ENCODE measurements at places on chromosomes 13 and 19. TPM values are rescaled to one million over a fixed set of nuclear protein-coding genes. Genes with fewer than 3 reads are reported as not detected.

The IER2 gene
- 80.0 TPM for total RNA-seq

The ZIC2 gene
- total RNA-seq, result not detected

The SYT3 gene
- 1.2 TPM for total RNA-seq

DNA sequence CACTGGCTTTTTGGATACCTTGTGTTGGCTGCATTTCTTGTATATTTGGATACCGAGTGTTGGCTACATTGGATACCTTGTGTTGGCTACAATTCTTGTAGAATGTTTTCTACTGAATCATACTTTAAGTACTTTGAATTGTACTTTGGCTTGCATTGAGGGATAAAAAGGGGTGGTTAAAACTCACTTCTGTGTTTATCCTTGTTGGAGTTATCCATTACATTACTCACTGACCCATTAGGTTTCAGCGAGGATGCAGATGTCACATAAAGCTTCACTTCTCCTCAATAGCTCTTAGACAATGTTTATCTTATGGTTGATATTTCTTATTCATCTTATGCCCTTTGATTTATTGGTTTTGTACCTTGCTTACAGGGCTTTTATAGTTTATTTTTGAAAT lies 43.1 kb downstream of the PDS5B start:
- H3K36me3 ChIP-seq, result no peaks in the 10 kb centered on the region
- H3K4me3 ChIP-seq, result no peak overlapping the region
- DNase-seq, result no peak
- H3K27ac ChIP-seq, result no peak overlapping the region
- H3K4me1 ChIP-seq, result no peaks in the 10 kb centered on the region

DNA sequence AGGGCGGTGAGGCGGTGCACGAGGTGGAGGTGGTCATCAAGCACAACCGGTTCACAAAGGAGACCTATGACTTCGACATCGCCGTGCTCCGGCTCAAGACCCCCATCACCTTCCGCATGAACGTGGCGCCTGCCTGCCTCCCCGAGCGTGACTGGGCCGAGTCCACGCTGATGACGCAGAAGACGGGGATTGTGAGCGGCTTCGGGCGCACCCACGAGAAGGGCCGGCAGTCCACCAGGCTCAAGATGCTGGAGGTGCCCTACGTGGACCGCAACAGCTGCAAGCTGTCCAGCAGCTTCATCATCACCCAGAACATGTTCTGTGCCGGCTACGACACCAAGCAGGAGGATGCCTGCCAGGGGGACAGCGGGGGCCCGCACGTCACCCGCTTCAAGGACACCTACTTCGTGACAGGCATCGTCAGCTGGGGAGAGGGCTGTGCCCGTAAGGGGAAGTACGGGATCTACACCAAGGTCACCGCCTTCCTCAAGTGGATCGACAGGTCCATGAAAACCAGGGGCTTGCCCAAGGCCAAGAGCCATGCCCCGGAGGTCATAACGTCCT lies 9.4 kb upstream of the PROZ start:
- H3K4me3 ChIP-seq, result no peak overlapping the region
- H3K27me3 ChIP-seq, result no peaks in the 10 kb centered on the region
- H3K4me1 ChIP-seq, result peaks cover 17% of the 10 kb centered on the region
- H3K36me3 ChIP-seq, result no peaks in the 10 kb centered on the region

- no peaks in the 10 kb centered on the region for H3K27me3 ChIP-seq
- no peaks in the 10 kb centered on the region for H3K4me1 ChIP-seq
- H3K36me3 ChIP-seq, result no peaks in the 10 kb centered on the region
- H3K27ac ChIP-seq, result no peak overlapping the region
These were observed 146.5 kb downstream of the PCCA start for GRCh38 chr13:100235311-100235901.

GRCh38 chr19:49328741-49329140 lies 3.8 kb upstream of the SLC6A16 start:
- no peaks in the 10 kb centered on the region for H3K36me3 ChIP-seq
- H3K27ac ChIP-seq, result no peak overlapping the region
- no peaks in the 10 kb centered on the region for H3K27me3 ChIP-seq
- DNase-seq, result no peak
- no peak overlapping the region for H3K4me3 ChIP-seq

GRCh38 chr13:68145852-68146251 lies 915.7 kb upstream of the PCDH9 start:
- no peaks in the 10 kb centered on the region for H3K4me1 ChIP-seq
- no peak for DNase-seq
- H3K27me3 ChIP-seq, result no peaks in the 10 kb centered on the region
- no peak overlapping the region for H3K4me3 ChIP-seq

DNA sequence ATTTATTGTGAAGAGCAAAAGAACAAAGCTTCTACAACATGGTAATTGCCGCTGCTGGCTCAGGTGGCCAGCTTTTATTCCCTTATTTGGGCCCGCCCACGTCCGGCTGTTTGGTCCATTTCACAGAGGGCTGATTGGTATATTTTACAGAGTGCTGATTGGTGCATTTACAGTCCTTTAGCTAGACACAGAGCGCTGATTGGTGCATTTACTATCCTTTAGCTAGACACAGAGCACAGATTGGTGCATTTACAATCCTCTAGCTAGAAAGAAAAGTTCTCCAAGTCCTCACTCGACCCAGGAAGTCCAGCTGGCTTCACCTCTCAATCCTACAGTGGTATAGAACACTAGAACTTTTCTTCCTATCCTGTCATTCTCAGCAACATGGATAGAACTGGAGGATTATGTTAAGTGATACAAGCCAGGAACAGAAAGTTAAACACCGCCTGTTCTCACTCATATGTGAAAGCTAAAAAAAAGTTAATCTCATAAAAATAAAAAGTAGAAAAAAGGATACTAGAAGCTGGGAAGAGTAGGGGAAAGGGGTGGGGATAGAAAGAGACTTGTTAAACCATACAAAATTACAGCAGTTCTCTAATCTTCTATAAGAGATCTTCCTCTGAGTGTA lies 33.6 kb upstream of the FARP1 start:
- no peaks in the 10 kb centered on the region for H3K27me3 ChIP-seq
- DNase-seq, result no peak
- H3K27ac ChIP-seq, result no peak overlapping the region
- H3K36me3 ChIP-seq, result no peaks in the 10 kb centered on the region
- no peaks in the 10 kb centered on the region for H3K4me1 ChIP-seq

GRCh38 chr13:95754069-95754468 lies 77.1 kb downstream of the DNAJC3 start:
- no peak overlapping the region for H3K4me3 ChIP-seq
- peaks cover 5% of the 10 kb centered on the region for H3K36me3 ChIP-seq
- H3K27me3 ChIP-seq, result no peaks in the 10 kb centered on the region
- no peak overlapping the region for H3K27ac ChIP-seq

DNA sequence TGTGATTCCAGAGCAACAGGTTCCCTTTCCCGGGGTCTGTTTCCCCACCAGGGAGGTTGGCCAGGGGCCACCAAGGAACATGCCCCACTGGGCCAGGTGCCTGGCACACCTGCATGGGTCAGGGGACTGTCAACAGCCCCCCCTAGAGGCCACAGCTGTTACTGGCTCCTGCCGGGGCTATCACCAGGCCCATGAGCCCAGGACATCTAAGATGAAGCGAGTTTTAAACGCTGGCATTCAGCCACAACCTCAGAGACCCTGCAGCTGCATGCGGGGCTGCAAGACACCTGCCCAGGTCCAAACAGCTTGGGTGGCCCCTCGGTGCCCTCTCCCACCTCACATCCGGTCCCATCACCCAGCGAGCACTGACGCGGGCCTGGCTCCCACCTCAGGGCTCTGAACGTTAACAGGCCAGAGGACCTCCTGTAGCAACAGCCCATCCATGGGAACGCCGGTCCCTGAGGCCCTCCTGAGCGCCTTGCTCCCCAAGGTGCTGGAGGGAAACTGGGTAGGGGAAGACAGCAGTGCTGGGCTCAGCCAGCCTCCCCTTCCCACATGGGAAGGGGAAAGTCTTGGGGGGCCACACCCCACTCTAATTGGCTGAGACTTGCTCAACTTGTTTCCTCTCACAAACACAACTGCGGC lies 12.0 kb downstream of the KHSRP start:
- H3K4me1 ChIP-seq, result no peaks in the 10 kb centered on the region
- H3K4me3 ChIP-seq, result no peak overlapping the region
- H3K27ac ChIP-seq, result no peak overlapping the region
- DNase-seq, result no peak

GRCh38 chr13:110499621-110500281 lies 61.8 kb downstream of the RAB20 start:
- no peaks in the 10 kb centered on the region for H3K36me3 ChIP-seq
- no peak overlapping the region for H3K27ac ChIP-seq
- H3K4me3 ChIP-seq, result no peak overlapping the region
- DNase-seq, result no peak
- no peaks in the 10 kb centered on the region for H3K27me3 ChIP-seq

DNA sequence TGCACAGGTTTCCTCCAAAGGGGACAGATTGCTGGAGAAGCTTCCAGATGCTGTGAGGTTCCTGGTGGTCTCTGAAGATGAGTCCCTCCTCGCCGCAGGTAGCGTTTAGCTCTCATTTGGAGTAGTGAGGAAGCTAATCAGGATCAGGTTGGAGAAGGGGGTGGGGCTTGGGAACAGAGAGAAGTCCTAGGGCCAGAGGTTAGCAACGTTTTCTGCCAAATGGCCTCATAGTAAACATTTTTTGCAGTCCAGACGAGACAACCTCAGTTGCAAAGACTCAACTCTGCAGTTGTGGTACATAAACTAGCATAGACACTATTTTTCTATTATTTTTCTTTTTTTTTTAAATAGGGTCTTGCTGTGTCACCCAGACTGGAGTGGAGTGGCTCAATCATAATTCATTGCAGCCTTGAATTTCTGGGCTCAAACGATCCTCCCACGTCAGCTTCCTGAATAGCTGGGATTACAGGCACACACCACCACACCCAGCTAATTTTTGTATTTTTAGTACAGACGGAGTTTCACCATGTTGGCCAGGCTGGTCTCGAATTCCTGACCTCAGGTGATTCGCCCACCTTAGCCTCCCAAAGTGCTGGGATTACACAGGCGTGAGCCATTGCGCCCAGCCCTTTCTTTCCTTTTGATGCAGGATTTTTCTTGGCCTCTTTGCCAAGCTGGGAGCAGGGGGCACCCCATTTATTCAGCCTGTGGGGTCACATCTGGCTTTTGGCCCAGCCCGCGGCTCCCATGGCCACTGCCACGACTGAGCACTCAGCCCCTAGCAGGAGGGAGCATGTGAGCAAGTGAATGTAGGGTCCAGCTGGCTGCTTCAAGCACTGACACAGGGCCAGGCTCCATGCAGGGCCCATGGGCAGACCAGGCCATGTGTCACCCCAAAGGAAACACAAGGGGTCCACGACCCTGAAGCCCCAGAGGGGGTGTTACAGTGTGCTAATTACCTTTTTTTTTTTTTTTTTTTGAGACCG lies 34.4 kb upstream of the SIN3B start:
- no peak overlapping the region for H3K4me3 ChIP-seq
- no peak overlapping the region for H3K27ac ChIP-seq
- no peak for DNase-seq
- no peaks in the 10 kb centered on the region for H3K4me1 ChIP-seq
- no peaks in the 10 kb centered on the region for H3K27me3 ChIP-seq

- peak overlapping the region; percentile 73 for H3K27ac ChIP-seq
- no peaks in the 10 kb centered on the region for H3K27me3 ChIP-seq
- H3K4me1 ChIP-seq, result peaks cover 24% of the 10 kb centered on the region
- H3K4me3 ChIP-seq, result no peak overlapping the region
- no peaks in the 10 kb centered on the region for H3K36me3 ChIP-seq
These were observed 993 bp downstream of the FUT6 start for GRCh38 chr19:5838353-5839064.

GRCh38 chr13:114259974-114260373 lies 21.4 kb upstream of the UPF3A start:
- H3K4me1 ChIP-seq, result no peaks in the 10 kb centered on the region
- no peak overlapping the region for H3K27ac ChIP-seq
- H3K27me3 ChIP-seq, result no peaks in the 10 kb centered on the region
- DNase-seq, result no peak

- no peaks in the 10 kb centered on the region for H3K36me3 ChIP-seq
- H3K4me3 ChIP-seq, result no peak overlapping the region
- H3K4me1 ChIP-seq, result no peaks in the 10 kb centered on the region
- H3K27ac ChIP-seq, result peak overlapping the region; percentile 53
- no peaks in the 10 kb centered on the region for H3K27me3 ChIP-seq
These were observed 6.8 kb downstream of the CYSLTR2 start for GRCh38 chr13:48660361-48661076.

GRCh38 chr13:59931621-59932020 lies 232.1 kb downstream of the DIAPH3 start:
- no peaks in the 10 kb centered on the region for H3K4me1 ChIP-seq
- no peak for DNase-seq
- no peaks in the 10 kb centered on the region for H3K27me3 ChIP-seq

DNA sequence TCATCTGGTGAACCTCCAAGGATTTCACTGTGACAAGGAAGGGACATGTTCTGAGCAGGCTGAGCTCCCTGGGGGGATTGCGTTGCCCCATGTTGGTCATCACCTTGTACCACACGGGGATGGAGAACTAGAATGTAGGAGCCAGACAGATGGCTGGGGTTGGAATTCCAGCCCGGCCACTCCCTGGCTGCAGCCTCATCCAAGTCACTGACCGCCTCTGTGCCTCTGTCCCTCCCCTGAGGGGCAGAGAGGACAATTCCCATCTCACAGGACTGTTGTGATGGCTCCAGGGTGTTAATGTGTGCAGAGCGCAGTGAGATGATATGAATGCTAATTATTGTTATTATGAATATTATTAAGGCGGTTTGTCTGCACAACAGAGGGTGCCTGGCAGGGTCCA lies 24.1 kb downstream of the ADGRL1 start:
- H3K36me3 ChIP-seq, result no peaks in the 10 kb centered on the region
- no peaks in the 10 kb centered on the region for H3K4me1 ChIP-seq
- H3K4me3 ChIP-seq, result no peak overlapping the region
- no peaks in the 10 kb centered on the region for H3K27me3 ChIP-seq

GRCh38 chr13:39401046-39401705 lies 201.8 kb downstream of the LHFPL6 start:
- H3K27me3 ChIP-seq, result no peaks in the 10 kb centered on the region
- no peak overlapping the region for H3K4me3 ChIP-seq
- H3K4me1 ChIP-seq, result no peaks in the 10 kb centered on the region
- H3K27ac ChIP-seq, result no peak overlapping the region

GRCh38 chr19:35578707-35579106 lies 7.3 kb upstream of the PMIS2 start:
- DNase-seq, result no peak
- H3K27ac ChIP-seq, result no peak overlapping the region
- no peaks in the 10 kb centered on the region for H3K36me3 ChIP-seq

GRCh38 chr13:91126806-91127205 lies 220.7 kb upstream of the MIR17HG start:
- no peaks in the 10 kb centered on the region for H3K36me3 ChIP-seq
- H3K4me1 ChIP-seq, result no peaks in the 10 kb centered on the region
- H3K4me3 ChIP-seq, result no peak overlapping the region
- no peak for DNase-seq

DNA sequence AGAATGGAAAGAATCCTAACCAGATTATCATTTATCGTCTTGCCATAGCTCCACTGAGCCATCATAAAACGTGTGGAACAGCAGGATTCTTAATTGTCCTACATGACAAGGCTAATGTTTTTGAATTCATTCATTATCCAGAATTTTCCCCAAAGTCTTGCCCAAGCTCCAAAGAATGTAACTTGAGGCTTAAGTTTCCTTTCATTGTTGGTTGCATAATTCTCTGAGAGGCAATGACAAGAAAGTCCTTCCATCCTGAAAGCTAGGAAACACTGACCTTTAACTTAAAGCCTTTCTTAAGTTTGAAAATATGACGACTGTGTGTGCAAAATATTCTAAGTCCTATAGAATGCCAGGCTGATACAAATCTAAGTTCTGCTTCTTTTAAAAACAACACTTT lies 546.1 kb downstream of the SUCLA2 start:
- H3K36me3 ChIP-seq, result no peaks in the 10 kb centered on the region
- DNase-seq, result no peak
- H3K27me3 ChIP-seq, result no peaks in the 10 kb centered on the region
- no peaks in the 10 kb centered on the region for H3K4me1 ChIP-seq
- H3K4me3 ChIP-seq, result no peak overlapping the region
